ENCODE measurements at places on chromosomes 4 and X.

DNA sequence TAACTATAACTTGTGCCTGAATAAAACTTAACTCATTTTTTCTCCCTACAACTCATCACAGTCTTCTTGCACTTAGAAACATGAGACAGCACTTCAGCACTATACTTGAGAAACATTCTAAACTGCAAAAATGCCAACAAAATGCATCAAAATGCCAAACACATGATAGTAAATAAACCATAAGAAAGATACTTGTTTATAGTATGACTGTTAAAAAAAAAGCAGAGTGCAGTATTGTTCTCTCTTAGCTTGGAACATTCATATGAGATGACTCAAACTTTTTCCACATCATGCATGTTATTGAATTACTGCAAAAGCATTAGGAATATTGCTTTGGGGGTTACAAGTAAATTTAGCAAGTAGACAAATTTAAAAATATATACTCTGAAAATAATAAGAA, 135.7 kb upstream of the ANXA10 start:
- DNase-seq = no peak

DNA sequence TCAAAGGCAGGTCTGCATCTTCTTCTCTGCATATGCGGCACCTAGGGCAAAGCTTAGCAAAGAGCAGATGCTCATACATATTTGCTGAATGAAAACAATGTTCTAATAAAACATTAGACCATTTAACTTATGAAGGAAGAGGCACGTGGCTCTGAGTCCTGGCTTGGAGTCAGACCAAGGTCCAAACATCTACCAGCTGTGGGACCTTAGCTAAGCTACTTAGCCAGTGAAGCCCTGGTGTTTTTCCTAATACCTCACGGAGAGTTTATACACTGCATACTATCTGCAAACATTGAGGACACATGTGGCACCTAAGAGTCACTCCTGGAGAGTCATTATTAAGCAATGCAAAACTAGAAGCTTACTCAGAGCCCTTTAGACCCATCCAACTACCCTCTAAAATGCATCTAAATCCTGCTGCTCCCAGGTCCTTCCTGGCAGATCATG, 9.0 kb downstream of the PDGFC start:
- no peak for DNase-seq

GRCh38 chrX:118980761-118981160, 6.3 kb downstream of the LONRF3 start:
- no peak for DNase-seq

DNA sequence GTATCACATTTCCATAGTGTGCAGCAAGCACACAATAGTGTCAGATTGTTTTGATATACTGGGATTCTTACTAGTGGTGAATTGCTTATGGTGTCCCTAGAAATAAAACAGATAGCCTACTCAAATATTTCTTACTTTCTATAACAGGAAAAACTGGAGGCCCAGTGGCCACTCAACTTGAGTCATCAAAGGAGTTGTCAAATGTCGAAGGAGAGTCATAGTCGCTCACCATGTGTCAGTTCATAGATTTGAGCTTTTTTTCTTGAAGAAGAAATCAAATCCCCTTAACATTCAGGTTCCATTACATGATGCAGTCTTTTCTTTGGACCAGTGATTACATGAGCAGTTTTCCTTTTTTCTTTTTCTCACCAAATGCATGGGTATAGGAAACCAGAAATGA, 1271.0 kb downstream of the RAPGEF2 start:
- no peak for DNase-seq

GRCh38 chr4:135177321-135177720, 975.7 kb upstream of the PABPC4L start:
- no peak for DNase-seq

- DNase-seq = no peak
Measured at GRCh38 chr4:183675625-183676024, 16.5 kb downstream of the TRAPPC11 start.

DNA sequence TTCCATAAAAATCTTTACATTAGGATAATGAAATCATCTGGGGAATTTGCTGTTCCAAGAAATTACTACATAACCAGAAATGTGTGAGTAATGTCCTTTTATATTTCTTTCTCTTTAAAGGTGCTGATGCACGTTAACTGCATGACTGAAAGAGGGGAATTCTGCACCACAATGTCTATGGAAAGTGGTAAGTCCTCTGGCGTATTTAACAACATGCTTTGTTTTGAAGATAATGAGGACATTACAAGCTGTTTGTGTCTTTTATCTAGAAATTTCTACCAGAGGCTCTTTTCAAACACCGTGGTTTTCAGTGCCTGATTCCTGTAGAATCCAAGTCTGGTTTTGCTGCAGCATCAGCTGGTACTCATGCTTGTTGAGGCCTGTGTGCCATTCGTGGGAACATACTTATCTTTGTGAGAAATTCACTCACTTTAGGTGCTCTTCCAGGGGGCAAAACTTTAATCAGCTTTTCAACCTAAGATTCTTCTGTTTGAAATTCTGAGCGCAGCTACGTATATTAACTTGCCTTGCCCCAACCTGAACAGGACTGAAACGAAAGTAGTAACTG, 257.2 kb downstream of the PDHA2 start:
- no peak for DNase-seq

All from vagina (tissue), 2 donors.